ENCODE measurements at places on chromosomes 2 and 18.

- DNase-seq: no peak
These were observed 284 bp downstream of the TIMM21 start for GRCh38 chr18:74148543-74149070.

- DNase-seq: no peak
These were observed 669.3 kb downstream of the BCL11A start for GRCh38 chr2:59884166-59884565.

DNA sequence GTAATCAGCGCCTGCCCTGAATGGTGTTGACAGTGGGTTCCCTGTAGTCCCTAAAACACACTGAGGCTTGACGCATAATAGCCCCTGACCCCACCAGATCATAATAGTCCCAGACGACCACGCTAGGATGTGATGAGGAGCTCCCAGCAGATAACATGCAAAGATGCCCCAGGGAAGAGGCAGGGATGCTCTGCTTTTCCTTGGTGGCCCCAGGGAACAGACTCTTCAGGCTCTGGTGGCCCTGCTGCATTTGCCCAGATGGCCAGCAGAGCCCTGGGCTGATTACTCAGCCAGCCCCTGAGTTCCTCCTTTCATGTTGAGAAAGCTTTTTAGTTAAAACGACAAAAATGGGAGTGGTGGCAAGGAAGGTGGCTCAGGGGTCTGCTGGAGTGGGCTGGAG lies 5.9 kb upstream of the NCKAP5 start:
- DNase-seq: no peak

GRCh38 chr2:41963661-41964525 lies 83.9 kb upstream of the PKDCC start:
- DNase-seq: no peak

DNA sequence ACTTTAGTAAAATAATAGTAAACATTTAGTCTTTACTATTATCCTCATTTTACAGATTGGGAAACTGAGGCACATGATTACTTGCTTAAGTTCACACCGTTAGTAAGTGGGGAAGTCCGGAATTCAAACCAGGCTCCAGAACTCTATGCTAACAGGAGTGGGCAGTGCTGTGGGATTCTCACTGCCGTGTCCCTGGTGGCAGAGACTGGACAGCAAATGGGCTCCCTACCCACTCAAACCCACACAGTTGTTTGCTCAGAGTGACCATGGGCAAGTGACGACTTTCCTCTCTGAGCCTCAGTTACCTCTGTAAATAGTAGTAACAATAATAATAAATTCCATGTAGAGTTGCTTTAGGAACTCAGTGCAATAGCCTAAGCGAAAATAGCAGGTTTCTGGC lies 24.0 kb downstream of the MAIP1 start:
- no peak for DNase-seq

- DNase-seq: no peak
These were observed 31.4 kb downstream of the SOWAHC start for GRCh38 chr2:109645412-109646184.

DNA sequence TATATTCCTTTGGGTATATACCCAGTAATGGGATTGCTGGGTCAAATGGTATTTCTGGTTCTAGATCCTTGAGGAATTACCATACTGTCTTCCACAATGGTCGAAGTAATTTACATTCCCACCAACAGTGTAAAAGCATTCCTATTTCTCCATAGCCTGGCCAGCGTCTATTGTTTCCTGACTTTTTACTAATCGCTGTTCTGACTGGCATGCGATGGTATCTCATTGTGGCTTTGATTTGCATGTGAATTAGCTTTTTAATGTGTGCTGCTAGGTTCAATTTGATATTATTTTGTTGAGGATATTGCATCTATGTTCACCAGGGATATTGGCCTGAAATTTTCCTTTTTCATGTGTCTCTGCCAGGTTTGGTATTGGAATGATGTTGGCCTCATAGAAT lies 67.4 kb upstream of the VRK2 start:
- DNase-seq: no peak
